ENCODE measurements at places on chromosomes 3 and 15.

DNA sequence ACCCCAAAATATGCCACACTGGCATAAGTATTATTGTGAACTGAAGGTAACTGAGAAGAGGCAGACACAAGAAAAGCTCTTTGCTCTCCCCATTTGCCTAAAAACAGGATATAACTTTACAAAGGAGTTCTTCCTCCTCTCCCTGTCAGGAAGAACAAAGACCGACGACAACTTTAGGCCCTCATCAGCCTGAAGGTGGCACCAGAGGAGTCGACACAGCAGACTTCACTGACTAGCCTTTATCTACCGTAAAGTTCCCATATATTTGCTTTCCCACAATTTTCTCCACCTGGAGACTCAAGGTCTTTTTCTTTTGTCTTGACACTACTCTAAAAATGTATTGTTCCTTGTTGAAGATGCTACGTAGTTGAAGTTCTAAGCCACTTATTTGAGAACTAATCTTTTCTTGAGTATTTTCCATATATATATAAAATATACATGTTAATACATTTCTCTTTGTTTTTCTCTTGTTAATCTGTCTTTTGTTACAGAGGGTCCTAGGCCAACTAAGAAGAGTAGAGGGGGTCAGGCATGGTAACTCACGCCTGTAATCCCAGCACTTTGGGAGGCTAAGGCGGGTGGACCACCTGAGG, 16.2 kb upstream of the XIRP1 start:
- DNase-seq: peak; percentile 55

GRCh38 chr3:103056542-103056941, 621.7 kb downstream of the ZPLD1 start:
- DNase-seq: no peak

DNA sequence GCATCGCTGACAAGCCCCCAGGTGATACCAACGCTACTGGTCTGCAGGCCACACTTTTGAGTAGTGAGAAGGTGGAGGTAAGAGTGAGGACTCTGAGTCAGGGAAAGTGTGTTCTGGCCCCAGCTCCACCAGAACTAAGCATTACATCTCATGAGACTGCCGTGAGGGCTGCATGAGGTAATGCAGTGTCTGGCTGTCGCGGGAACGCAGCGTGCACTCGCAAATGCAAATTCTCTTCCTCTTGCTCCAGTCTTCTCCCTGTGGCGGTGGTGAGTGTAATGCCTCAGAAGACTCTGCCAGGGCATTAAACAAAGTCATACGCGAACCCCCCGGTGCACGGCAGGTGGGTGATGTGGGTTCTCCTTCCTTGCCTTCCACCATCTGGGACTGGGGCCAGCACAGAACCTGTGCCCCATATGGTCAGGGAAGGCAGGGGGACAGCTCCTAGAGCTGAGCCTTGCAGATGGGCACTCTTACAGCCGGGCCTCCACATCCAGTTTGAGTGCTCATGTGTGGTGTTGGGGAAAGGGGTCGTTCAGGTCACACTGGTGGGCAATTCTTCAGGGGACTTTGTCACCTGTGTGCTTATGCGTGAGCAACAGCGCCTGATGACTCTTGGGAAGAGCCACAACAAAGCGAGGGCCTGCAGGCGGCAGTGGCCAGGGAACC, 175.8 kb downstream of the XXYLT1 start:
- DNase-seq: peak; percentile 64

- DNase-seq: peak; percentile 42
Measured at GRCh38 chr3:194351080-194351672, at the start of gene CPN2. Gene CPN2 (minus strand): TSS chr3:194351328. CDS start chr3:194342702, 8,626 bp downstream.

- no peak for DNase-seq
Measured at GRCh38 chr15:95368191-95368590, 962.3 kb upstream of the NR2F2 start.

GRCh38 chr3:117553461-117553860, 843.9 kb downstream of the TUSC7 start:
- DNase-seq: no peak

DNA sequence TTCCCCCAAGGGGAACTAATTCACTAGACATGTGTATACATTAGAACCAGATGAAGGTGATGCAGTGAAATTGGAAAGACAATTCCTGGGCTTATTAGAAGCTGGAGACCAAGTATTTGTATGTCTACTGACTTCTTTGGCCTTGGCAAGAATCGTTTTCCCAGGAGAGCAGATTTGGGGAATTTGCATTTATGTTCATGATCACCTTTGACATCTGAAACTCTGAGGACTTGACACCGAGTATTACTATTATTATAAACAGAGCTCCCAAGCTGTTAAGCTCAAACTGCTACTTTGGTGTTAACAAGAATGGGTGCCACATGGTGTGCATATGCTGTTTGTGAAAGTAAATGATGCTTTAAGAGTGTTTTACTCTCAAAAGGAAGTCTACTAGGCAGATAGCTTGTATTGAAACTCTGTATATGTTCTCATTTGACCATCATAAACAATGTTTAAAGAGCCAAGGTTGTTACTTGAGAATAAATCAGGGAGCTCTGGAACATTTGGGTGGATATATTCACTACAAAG, 519.8 kb upstream of the GOLIM4 start:
- no peak for DNase-seq

GRCh38 chr3:185658943-185659342, 72.8 kb downstream of the SENP2 start:
- DNase-seq: no peak

- no peak for DNase-seq
Measured at GRCh38 chr3:141795276-141795675, 32.1 kb downstream of the GRK7 start.

DNA sequence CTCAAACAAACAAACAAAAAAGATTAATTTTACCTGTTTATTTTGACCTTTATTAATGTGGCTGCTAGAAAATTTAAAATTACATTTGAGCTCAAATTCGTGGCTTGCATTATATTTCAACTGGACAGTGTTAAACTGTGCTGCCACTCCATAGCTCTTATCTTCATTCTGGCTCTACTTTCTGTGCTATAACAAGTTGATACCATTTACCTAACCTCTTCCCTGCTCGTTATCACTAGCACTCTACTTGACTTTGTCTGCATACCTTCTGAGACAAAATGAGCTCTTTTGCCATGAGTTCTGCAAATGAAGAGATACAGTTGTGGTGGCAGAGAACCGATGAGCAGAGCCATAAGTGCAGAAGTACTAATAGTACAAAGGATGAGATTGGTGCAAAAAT, 26.4 kb downstream of the MINDY2 start:
- no peak for DNase-seq
